ENCODE measurements at places on chromosomes 3 and 15. TPM values are rescaled to one million over a fixed set of nuclear protein-coding genes. Genes with fewer than 3 reads are reported as not detected.

The SLC27A2 gene
- 77.6 TPM for total RNA-seq

The ERICH6 gene
- 0.33 TPM for total RNA-seq

The GOLGA8K gene
- total RNA-seq = 4.0 TPM

The AQP9 gene
- 0.90 TPM for total RNA-seq

The PLIN1 gene
- total RNA-seq = 1.0 TPM

The PYGO1 gene
- total RNA-seq = not detected

The OR5K1 gene
- total RNA-seq = not detected

The PARP15 gene
- total RNA-seq = 49.6 TPM

The RBM15B gene
- 25.7 TPM for total RNA-seq

The TBC1D2B gene
- 54.1 TPM for total RNA-seq

The AADAC gene
- total RNA-seq = not detected

The C3orf22 gene
- not detected for total RNA-seq

The FEZF2 gene
- total RNA-seq = not detected

The SLC2A2 gene
- not detected for total RNA-seq

The CDCP1 gene
- 0.29 TPM for total RNA-seq

The DUOX2 gene
- total RNA-seq = 7.1 TPM

The IL16 gene
- total RNA-seq = 32.3 TPM

The DNASE1L3 gene
- total RNA-seq = not detected

The CNTN6 gene
- total RNA-seq = not detected

The LRRN1 gene
- total RNA-seq = 0.64 TPM

The OIP5 gene
- total RNA-seq = 8.2 TPM

The FAM162A gene
- 37.3 TPM for total RNA-seq

The PEX5L gene
- total RNA-seq = 1.1 TPM

The WDR72 gene
- not detected for total RNA-seq

The ZPLD1 gene
- total RNA-seq = not detected

The ESYT3 gene
- not detected for total RNA-seq

The SPESP1 gene
- total RNA-seq = not detected

The PROS1 gene
- total RNA-seq = not detected

The NR1I2 gene
- total RNA-seq = not detected

The XCR1 gene
- not detected for total RNA-seq

The MASP1 gene
- not detected for total RNA-seq

The NOX5 gene
- total RNA-seq = not detected

The GPR176 gene
- 0.14 TPM for total RNA-seq

The PAQR5 gene
- not detected for total RNA-seq

The C15orf62 gene
- total RNA-seq = 0.12 TPM

The SHC4 gene
- total RNA-seq = 2.8 TPM

The MRPL47 gene
- 42.7 TPM for total RNA-seq

The CCK gene
- not detected for total RNA-seq

The BRPF1 gene
- total RNA-seq = 62.3 TPM

The CCDC191 gene
- total RNA-seq = 3.0 TPM

The UBA7 gene
- total RNA-seq = 105 TPM

The DAPK2 gene
- 0.76 TPM for total RNA-seq

The SCAMP2 gene
- total RNA-seq = 109 TPM

The AP3B2 gene
- 1.1 TPM for total RNA-seq

The LRRC2 gene
- total RNA-seq = not detected

The RBP2 gene
- total RNA-seq = not detected

The ATP13A5 gene
- not detected for total RNA-seq

The CSPG4 gene
- not detected for total RNA-seq

The MME gene
- total RNA-seq = not detected

The LRTM1 gene
- not detected for total RNA-seq

The FBXL2 gene
- total RNA-seq = not detected

The PPCDC gene
- total RNA-seq = 42.0 TPM

The CCDC33 gene
- total RNA-seq = not detected

The ALCAM gene
- total RNA-seq = 8.0 TPM

The PLEKHO2 gene
- 31.2 TPM for total RNA-seq

The TSEN2 gene
- 32.1 TPM for total RNA-seq

The CHRNA5 gene
- total RNA-seq = 9.0 TPM

The GOLGA8O gene
- 29.3 TPM for total RNA-seq

The ROPN1B gene
- not detected for total RNA-seq
